ENCODE measurements at places on chromosomes 4 and X.

- DNase-seq = no peak
These were observed 33.4 kb downstream of the AFAP1 start for GRCh38 chr4:7906171-7906701.

- no peak for DNase-seq
These were observed 252.5 kb downstream of the DTHD1 start for GRCh38 chr4:36533944-36534343.

DNA sequence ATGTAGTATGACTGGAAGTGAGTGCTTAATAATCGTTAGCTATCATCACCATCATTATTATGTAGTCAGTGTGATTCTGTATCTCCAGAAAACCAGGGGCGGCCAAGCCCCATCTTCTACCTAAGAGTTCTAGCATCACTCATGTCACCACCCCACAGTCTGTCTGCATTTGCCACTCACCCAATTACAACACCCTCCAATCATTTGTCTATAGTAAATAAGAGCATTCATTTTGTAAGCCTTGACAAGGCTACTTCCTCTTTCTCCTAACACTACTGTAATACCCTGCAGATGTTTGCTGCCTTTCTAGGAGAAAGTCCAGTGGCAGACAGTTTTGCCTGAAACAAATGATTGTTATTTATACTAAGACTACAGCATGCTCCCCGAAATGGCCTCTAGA is 15.8 kb upstream of the IL21 start:
- DNase-seq = no peak

- DNase-seq = no peak
These were observed 416.0 kb upstream of the TENM3 start for GRCh38 chr4:181827246-181827645.

GRCh38 chrX:20442597-20442996 is 175.9 kb upstream of the RPS6KA3 start:
- peak; percentile 32 for DNase-seq

DNA sequence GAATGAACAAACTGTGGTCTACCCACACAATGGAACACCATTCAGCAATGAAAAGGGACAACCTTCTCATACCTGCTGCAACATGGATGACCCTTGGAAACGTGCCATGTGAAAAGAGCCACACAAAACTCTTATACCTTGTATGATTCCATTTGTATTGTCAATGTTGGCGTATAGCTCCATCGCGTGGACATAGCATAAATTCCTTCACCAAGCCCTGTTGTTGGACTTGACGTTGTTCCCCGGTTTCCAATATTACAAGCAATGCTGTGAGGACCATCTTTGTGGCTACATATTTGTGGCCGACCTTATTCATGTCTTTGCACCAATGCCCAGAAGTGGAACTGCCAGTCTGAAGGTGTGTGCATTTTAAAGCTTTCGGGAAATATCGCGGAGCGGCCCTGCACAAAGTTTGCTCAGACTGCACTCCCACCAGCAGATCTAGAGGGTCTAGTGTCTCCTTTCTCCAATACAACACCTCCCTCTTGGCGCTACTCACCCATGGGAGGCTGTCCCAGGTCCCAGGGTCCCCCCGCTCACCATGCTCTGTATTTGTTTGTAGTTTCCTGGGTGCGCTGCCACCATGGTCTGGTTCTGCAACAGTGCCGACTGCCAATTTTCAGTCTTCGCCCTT is at the start of gene CLDN34:
Gene CLDN34 (plus strand): TSS at position 584 of the 634 bp plus-strand sequence. CDS start 0 bp downstream, at position 584.
- DNase-seq = no peak

GRCh38 chr4:106986486-106986885 is 49.6 kb downstream of the DKK2 start:
- DNase-seq = peak; percentile 7

- DNase-seq = no peak
These were observed 350.9 kb upstream of the HAND2 start for GRCh38 chr4:173880897-173881296.

DNA sequence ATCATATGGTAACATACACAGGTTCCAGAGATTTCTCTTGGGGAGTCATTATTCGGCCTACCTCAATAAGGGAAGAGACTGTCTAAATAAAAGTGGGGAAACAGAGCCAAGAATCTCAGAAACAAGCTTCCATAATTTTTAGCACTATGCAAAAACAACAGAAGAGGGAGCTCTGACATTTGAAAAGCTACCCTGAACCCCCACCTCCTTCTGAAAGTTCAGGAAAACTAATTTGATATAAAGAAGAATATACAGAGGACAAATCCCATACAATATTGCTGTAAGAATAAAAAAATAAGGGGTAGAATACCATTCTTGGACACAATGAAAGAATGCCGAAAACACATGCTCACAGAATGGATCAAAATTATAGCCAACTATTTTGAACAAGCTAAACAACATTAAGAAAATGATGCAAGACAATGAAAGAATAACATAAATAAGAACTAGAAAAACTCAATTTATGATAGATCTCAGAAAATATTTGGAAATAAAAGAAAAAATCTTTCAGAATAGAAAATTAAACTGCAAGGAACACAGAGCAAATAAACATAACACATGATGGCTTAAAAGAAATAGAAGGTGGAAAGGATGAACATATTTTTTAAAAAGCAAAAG is 14.4 kb upstream of the ZNF41 start:
- no peak for DNase-seq

DNA sequence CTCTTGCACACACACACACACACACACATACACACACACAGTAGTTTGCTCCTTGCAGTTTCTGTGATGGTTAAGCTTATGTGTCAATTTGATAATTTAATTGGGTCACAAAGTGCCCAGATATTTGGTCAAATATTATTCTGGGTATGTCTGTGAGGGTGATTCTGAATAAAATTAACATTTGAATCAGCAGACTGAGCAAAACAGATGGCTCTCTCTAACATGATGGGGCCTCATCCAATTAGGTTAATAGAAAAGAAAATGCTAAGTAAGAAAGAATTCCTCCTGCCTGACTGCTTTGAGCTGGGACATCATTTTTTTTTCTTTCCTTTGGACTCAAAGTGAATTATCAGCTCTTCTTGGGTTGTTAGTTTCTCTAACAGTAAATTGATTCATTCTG is 191.2 kb upstream of the INTU start:
- no peak for DNase-seq

- no peak for DNase-seq
These were observed 423 bp downstream of the RPL39 start for GRCh38 chrX:119790977-119791436.
